Activated gamma-delta T cell (primary cell): ENCODE measurements at places on chromosomes 4 and X.

DNA sequence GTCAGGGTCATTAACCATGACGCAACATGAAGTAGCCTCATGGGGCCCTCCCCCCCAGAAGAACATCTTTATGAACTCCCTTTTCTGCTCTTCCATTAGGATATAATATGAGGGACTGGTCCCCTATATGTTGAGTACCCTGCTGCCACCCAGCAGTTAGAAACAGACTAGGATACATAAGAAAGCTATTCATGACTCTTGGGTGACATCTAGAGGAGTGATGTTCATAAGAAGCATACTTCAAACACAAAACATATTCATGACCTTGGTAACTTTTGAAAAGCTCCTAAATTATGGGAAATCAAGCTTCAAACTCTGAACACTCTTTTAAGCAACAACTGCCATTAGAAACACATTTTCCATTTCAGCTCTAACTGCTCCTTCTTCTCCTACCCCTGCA, 155.2 kb upstream of the SPIN4 start:
- no peak for DNase-seq

DNA sequence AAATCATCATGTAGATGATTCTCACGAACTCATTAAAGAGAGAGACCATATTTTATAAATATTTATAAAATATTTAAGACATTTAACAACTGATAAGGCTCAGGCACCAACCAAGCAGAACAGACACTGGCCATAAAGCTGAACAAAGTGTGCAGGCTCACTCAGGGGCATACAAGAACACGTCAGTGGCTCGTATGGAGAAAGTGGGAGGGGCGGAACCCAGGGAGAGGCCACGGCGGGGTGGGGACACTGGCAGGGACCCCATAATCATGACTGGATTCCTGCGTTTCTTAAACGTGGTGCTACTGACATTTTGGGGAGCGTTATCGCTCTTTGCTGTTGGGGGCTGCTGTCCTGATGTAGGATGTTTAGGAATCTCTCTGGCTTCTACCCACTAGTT, 31.3 kb upstream of the FAT1 start:
- DNase-seq = no peak

DNA sequence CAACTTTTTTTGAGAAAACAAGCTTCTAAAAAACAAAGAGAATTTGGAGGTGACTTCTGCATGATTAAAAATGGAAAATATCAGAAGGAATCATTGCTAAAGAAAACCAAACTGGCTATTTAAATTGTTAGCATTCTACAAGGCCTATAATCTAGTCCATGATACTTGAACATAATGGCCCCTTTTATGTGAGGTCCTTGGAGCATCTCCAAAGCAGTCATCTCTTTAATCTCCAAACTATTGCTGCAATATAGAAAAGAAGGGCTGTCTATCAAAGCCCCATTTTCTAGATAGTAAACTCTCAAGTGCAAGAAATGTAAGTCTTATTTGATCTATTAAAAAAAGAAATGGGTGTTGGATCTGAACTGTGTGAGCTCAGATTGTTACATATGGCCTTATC, 615.1 kb downstream of the CENPC start:
- DNase-seq = no peak

DNA sequence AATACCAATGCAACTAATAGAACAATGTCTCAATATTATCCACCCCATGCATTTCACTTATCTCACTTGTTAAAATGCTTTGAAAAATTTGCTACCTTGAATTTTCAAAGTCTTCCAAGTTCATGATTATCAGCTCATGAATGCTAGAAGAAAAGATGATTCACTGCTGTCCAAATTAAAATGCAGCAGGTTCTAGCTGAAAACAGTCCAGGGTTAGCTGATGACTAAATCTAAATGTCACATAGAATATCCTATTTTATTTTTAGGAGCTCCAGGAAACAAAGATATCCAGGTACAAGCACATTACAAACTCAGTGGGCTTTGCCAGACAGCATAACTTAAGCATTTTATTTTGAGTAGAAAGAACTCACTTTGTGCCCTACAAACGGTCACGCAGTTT, 38.0 kb upstream of the SPARCL1 start:
- no peak for DNase-seq

- DNase-seq = no peak
Observed at GRCh38 chrX:148672517-148672916, 172.1 kb downstream of the AFF2 start.

GRCh38 chrX:30388325-30388724, 79.1 kb upstream of the NR0B1 start:
- no peak for DNase-seq

DNA sequence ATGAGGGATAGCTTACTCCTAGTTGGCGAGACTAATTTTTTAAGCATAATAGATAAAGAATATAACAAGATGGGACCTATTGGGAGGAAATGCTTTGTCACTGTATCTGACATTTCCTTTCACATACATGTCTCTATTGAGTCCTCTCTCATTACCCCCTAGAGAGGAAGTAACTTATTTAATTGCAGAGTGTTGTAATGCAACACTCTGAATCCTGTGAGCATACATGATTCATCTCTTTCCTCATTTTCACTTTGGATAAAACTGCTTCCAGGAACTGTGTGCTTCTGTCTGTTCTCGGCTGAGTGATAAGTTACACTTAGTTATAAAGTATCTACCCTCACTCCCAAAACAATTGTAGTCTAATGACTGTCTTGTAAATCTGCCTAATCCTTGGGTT, 266.1 kb upstream of the ANXA10 start:
- no peak for DNase-seq

DNA sequence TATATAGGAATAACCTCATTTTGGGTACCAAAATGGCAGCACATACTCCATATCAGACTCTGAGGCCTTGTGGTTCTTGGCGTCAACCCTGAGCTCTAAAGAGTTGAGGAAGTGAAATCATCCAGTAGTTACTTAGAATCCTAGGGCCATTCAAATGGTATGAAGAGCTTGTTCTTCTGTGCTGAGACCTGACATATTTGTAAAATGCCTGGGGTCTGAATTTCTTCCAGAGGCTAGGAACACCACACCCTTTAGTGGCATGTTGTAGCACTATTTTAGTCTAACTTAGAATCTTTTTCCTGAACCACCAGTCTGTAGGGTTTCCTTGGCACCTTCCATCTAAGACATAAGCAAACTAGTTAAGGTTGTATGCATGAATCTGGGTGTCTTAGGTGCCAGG, 18.1 kb upstream of the GDPD2 start:
- DNase-seq = no peak

- DNase-seq = no peak
Observed at GRCh38 chrX:120677004-120677652, 47.3 kb upstream of the C1GALT1C1 start.

DNA sequence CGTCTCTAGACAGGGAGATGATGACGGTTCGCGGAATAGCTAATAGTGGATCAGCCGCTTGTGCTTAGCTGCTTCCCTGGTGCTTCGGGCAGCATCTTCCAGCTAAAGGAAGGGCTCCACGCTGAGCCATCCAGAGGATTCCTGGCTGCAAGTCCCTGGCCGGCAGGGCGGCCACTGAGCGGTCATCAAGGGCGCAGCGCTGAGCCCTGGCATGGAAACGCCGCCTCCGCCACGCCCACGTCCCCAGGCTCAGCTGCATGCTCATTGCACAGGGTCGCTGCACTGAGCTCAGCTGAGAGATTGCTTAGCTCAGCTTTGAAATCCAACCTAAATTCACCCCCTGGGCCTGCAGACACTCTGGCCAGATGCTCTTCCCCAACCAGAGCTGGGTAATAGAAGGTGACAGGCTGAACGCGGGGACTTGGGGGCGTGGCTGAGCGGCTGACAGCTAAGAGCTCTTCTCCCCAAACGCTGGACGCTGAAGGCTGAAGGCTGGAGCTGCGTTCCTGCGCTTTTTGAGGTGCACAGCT, 118.2 kb upstream of the KIT start:
- no peak for DNase-seq

- DNase-seq = no peak
Observed at GRCh38 chr4:69092190-69092589, 4.1 kb upstream of the UGT2B7 start.

DNA sequence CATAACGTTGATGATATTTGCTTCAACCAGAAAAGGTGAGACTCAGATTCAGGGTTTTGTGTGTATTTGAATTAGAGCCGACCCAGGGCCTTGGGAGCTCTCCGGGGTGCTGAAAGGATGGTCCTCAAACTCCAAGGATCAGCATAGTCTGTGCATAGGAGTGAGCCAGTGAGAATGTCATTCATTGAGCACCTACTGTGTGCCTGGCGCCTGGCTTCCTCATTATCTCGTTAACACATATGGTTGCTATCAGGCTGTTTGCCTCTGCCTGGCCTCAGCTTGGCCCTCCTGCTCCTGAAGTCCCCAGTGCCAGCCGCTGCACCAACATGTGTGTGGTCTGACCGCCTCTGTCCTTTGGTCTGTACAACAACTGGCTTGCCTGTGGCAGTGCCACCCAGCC, 25.1 kb upstream of the JAKMIP1 start:
- no peak for DNase-seq

DNA sequence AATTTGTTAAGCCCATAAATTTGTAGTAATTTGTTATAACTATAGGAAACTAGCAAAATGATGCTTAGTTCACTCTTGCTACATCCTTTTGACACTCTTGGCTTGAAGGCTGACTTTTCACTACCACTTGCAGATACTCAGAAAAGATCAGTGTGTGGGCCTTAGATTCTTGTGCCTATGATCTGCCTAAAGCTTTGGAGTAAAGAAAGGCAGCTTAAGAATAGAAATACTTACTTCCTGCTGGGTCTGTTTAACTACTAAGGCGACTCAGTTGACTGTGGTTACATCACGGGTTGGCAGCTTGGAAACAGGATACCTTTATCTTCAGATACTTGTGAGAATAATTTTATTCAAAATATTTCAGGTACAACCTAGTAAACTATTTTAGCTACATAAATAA, 201.4 kb upstream of the FMR1 start:
- no peak for DNase-seq

DNA sequence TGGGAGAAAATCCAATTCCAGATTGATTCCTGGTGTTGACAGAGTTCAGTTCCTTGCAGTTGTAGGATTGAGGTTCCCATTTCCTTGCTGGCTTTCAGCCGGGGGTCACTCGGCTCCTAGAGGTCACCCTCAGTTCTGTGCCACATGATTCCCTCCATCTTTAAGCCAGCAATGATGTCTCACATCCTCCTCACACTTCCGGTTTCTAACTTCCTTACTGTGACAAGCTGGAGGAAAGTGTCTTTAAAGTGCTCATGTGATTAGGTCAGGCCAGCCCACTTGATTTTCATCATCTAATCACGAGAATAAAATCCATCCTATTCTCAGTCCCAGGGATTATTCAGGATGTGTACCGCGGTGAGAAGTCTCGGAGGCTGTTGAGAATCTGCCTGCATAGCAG, 19.4 kb upstream of the SMIM31 start:
- no peak for DNase-seq

GRCh38 chrX:37834937-37835336, 12.4 kb downstream of the DYNLT3 start:
- no peak for DNase-seq

DNA sequence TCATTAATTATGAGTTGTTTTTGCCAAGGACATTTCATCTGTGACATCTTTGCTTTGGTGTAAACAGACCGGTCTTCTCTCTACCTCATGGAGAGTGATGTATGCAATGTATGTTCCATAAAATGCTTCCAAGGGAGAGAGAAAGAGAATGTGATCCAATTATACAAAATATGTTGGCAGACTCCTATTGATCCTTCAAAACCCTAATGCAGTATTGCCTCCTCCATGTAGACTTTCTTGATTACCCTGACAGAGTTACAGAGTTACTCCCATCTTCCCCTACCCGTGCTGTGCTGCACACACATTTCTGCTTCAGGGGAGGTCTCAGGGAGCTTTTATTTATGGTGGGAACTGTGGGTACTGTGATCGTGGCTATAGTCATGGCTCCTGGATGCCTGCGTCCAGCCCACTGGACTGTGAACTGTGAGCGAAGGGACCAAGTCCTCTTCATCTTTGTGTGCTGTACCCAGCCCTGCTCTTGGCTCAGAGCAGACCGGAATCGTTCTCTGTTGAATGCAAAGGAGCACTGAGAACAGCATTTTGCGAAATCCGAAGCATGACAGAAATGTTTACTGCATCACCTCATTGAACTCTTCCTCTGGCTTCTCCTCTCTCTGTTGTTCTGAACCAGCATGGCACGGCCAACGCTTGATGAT, 32.7 kb downstream of the SORCS2 start:
- DNase-seq = no peak

DNA sequence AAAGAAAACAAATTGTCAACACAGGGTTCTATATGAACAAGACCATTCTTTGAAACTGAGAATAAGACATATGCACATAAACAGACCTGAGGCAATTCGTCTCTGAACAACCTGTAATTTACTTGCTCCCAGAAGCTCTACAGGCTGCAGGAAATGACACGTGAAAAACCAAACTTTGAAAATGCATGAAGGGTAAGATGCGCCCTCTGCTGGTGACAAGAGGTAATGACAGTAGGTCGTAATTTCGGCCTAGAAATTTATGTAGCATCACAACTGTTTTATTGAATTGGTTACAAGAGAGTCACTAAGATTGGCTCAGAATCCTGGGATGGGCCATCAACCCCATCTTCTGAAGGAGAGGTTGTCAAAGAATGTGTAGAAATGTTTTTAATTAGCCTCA, 276.5 kb downstream of the PPP4R3C start:
- no peak for DNase-seq

DNA sequence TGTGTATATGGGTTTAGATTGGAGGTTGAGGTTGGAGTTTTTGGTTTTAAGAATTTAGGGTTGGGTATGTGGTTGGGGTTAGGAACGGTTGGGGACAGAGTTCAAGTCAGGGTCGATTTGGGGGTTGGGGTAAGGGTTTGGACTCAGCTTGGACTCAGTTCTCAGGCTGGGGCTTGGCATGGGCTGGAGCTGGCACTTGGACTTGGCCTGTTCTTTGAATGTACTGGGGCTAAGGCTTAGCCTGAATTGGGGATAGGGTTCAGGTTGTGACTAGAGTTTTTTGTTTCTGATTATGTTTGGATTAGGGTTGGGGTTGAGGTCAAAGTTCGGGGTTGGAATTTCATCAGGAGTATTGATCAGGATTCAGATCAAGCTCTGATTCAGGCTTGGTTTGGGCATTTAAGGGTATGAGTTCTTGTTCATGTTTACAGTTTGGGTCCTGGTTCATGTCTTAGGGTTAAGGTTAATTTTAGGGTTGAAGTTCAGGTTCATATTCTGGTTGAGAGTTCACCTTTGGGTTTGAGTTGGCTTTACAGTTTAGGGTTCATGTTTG, 46.2 kb upstream of the IL9R start:
- DNase-seq = no peak

DNA sequence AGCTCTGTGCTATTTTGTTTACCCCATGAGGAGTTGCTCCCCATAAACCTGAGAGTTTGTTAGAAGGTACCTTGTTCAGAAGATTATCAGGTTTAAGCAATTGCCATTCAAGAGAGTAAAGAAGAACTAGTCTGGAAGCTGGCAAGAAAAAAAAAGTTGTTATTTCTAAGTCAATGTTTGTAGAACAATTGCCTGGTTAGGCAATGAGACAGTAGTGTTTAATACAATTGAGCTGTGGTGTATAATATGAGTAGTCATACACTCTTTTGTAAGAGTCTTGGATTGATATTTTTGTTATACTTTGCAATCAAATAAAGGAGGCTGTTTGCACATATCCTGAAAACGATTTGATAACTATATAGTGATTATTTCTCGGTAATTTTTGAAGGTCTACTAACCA, 44.7 kb downstream of the GALNT7 start:
- DNase-seq = no peak
